T-helper 17 cell (primary cell): ENCODE measurements at places on chromosomes 11 and 22.

GRCh38 chr11:41201156-41201555 is 258.3 kb downstream of the LRRC4C start:
- no peak for DNase-seq

DNA sequence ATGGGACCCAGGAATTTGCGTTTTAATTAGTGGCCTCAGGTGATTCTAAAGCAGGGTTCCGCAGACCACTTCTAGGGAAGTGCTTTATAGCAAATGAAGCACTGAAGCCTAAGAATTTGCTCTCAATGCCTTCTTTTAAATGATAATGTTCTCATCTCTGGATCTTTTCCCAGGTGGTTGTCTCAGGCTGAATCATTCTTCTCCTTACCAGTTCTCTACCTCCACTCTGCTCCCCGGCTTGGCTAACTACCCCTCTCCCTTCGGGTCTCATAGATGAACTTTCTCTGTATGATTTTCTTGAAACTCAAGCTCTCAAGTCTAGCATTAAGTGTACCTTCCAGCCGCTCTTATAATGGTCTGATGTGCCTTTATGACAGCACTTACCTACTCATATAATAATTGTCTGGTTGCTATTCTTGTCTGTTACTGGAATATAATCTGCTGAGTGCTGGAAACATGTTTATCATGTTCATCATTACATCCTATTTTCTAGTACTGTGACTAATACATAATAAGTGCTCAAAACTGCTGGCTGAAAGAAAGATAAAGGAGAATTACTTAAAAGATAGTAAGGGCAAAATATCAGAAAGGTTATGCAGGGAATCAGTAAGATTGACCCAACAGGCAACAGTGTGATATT is 195.9 kb upstream of the SESN3 start:
- DNase-seq: no peak

DNA sequence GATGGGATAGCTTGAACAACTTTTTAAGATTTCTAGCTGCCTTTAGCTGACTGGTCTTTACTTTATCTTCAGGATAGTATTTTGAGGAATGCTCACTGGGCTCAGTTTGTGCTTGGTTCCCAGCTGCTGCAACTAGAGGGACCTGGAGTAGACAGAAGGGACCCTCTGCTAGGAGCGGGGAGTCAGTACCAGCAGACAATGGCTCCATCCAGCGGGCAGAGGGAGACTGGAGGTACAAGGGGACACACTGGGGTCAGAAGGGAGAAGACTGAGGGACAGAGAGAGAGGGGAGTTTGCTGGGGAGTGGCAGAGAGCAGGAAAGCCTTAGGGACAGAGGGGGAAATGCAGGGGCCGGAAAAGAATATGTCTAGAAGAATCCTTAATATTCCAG is 22.0 kb upstream of the ACER3 start:
- DNase-seq: no peak

DNA sequence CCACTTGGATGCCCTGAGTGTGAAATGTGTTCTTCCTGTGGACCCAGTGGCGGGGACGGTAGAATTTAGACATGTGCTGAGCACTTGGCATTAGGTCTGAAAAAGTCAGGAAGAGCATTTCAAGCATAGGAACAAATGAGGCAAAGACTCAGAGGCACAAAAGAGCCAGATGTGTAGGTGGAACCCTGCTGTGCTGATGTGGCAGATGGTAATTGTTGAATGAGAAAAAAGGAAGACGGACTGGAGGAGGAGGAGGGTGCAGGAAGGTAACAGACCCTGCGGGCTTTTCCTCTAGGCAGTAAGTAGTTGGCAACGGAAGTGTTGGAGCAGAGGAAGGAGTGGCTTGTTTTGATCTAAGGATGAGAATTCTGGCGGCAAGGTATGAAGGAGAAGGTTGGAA is 985.8 kb downstream of the TBC1D22A start:
- no peak for DNase-seq

DNA sequence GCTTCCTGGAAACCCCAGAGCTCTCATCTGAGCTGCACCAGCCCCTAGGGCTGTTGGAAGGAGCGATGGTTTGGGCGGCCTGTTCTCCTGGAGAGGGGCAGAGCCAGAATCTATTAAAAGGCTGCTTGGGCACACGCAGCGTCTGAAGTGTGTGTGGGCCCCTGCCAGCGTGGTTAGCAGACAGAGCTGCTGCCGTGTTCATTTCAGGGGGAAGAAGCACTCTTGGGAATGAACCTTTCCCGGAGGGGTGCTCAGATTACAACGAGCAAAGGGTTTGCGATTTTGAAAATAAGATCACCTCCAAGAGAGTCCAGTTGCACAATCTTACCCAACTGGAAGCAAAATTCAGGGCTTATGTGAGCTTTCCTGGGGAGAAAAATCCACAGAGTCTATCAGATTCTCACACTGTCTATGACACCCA is 12.9 kb downstream of the ANO1 start:
- DNase-seq: no peak

GRCh38 chr11:29634244-29634643 is 382.6 kb downstream of the KCNA4 start:
- no peak for DNase-seq
